RPMI8226 (cell line): ENCODE measurements at places on chromosomes 3 and 15.

GRCh38 chr3:123791073-123791370 is 93.1 kb downstream of the MYLK start:
- no peak for DNase-seq

DNA sequence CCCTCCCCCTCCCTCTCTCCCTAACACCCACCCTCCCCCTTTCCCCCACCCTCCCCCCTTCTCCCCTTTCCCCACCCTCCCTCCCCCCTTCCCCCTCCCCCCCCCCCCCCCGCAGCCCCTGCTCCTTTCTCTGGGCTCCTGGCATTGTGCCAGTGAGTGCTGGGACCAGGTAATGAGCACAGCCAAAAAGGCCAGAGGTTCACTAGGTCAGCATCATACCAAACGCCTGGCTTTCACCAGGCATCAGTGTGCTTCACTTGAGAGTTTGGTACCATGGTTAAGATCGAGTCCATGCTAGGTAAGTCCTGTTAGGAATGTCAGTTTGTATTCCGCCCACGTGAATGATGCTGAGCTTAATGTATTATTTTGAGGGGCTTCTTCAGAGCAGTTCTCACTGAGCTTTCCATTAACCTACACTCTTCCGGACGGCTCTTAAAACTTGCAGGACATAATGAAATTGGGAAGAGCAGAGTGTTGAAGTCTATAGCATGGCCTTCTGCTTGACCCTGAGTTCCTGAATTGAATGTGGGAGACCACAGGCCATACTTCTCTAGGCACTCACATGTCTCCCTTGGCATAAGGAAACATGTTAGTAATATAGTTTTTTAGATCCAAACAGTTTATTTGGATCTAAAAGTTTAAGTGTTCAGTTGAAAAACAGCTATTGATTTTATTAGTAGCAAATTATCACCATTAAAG is 45.6 kb downstream of the SENP2 start:
- peak; percentile 21 for DNase-seq

DNA sequence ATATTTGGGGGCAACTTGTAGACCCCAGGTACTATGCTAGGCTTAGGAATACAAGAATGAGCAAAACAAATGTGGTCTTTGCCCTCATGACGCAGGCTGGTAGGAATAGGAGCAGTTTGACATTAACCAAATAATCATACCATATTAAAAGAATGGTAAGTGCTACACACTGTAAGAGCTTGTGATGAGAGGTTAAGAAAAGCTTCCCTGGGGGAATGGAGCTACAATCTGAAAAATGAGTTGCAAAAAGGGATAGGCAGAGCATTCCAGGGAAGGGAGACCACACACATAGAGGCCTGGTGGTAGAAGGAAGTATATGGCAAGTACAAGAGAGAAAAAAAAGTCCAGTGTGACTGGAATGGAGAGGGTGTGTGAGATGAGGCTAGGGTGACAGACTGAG is 37.3 kb downstream of the TMOD3 start:
- no peak for DNase-seq

DNA sequence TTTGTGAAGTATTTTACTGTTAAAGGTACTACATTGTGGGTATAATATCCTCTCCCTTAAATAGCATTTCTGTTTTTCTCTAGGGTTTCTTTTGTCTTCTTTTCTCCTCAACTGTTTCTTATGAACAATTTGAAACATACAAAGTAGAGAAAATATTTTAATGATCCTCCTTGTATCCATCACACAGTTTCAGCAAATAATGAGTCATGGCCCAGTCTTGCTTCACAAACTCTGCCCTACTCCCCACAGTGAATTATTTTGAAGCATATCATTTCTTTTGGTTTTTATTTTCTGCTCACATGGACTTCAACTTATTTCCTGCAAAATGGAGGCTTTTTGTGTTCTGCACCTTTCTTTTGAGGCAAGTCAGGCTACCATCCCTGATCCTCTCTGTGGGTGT is 6.1 kb upstream of the SCAANT1 start:
- DNase-seq: no peak

DNA sequence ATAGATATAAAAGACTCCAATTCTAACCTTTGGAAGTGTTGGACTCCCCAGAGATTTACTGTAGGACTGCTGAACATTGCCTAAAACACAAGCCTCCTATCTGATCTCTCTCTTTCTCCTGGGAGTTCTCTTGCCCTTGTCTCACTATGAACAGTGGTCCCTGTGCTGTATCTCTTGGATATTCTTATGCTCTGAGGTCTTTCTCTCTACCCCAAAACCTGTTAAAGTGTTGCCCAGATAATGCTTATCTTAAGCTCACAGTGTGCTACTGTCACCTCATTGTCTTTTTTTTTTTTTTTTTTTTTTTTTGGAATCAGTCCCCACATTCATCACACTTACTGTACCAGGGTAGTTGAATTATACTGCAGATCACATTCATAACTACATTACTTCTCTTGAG is 131.0 kb upstream of the CBLB start:
- DNase-seq: no peak
